Activated CD4-positive, alpha-beta T cell treated with anti-CD3 and anti-CD28 coated beads, Interleukin-2, amount 50 U/mL, for 24 hours (primary cell): ENCODE measurements at places on chromosomes 7 and 10.

- no peak for DNase-seq
These were observed 64.8 kb upstream of the AHR start for GRCh38 chr7:17233603-17234002.

DNA sequence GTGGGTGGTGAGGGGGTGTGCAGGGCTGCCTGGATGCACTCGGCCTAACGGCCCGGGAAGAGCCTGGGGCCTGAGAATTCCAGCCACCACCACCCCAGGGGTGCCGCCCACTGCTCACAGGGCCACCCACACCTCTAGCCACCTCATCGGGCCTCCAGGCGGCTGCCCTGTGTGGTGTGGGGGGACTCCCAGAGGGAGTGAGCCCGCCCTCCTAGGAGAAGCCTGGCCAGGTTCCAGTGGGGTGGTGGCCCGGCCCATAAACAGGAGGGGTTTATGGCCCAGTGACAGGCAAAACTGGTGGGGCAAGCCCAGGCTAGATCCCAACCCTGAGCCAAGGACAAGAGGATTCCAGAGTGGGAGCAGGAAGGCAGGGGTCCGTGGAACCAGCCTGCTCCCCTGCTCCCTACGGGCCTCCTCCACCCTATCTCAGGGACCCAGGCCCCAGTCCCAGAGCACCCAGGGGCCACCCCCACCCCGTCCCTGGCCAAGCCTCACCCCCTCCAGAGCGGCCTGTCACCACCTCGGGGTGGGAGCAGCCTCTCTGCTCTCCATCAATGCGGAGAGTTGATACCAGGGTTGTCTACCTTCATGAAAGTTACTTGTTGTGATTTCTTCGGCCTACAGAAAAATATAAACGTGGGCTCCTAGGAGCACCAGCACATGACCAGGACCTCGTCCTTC, 20.2 kb upstream of the PDGFA start:
- DNase-seq, result no peak

- no peak for DNase-seq
These were observed 11.8 kb downstream of the MMRN2 start for GRCh38 chr10:86945361-86946212.

DNA sequence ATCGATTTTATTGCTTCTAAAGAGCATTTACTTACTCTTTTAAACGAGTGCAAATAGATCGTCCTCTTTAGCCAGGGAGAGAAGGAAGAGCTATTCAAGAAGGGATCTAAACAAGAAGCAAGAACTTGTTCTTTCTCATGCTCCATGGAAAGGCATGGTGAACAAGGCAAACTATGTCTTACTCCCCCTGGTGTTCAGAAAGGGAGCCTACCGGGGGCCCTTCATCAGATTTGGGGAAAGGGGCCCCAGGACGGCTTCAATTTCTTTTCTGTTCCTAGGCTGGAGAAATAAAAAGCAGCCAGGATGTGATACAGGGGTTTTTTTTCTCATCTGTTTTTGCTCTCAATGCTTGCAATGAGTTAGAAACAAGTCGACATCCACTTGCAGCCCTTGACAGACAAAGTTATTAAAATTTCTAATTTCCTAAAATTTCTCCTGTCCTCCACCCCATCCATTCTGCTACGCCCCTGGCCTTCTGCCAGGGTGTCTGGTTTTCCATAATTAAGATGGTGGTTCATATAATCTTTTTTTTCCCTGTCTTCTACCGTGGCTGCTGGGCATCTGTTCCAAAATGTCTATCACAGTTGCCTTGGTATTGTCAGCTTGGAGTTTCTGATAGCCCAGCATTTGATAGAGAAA, 214.4 kb downstream of the CREB5 start:
- DNase-seq, result no peak

- DNase-seq, result no peak
These were observed 75.0 kb upstream of the JCAD start for GRCh38 chr10:30134171-30134945.

GRCh38 chr10:2494399-2494798, 572.9 kb upstream of the PFKP start:
- DNase-seq, result no peak

DNA sequence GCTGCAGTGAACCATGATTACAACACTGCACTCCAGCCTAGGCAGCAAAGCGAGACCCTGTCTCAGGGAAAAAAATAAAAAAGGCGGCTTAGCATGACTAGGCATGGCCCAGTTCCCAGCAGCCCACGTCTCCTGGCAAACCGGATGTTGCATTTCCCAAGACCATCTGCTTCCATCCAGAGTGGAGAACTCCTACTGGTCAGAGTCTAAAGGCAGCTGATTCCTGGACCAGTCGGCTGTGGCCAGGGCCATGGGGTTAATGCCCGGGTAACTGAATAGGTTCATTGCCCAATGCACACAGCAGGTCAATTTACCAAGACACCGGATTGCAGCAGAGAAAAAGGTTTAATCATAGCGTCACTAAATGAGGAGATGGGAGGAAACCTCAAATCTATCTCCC, 133.1 kb downstream of the MYL10 start:
- DNase-seq, result no peak

DNA sequence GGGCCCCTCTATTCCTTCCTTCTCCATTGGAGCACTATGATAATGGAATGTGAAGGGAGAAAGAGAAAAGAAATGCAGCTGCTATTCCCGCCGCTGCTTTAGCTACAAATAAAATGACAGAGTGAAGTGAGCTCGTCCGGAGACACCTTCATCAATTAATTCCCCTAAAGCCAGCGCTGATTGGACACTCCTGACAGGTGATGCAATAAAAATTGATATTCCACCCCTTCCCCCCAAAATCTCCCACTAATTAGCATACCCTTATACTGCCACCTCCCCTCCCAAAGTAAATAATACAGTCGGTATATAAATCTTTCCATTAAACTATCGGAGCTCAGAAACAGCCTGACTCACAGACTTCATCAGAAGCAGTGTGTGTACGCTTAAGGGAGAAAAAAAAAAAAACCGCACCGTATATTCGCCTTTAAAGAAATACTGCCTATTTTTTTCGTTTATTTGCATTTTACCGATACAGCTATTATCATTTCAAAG, 7.3 kb downstream of the SKIDA1 start:
- no peak for DNase-seq

- DNase-seq, result no peak
These were observed 676.3 kb upstream of the STEAP1 start for GRCh38 chr7:89477991-89478390.

DNA sequence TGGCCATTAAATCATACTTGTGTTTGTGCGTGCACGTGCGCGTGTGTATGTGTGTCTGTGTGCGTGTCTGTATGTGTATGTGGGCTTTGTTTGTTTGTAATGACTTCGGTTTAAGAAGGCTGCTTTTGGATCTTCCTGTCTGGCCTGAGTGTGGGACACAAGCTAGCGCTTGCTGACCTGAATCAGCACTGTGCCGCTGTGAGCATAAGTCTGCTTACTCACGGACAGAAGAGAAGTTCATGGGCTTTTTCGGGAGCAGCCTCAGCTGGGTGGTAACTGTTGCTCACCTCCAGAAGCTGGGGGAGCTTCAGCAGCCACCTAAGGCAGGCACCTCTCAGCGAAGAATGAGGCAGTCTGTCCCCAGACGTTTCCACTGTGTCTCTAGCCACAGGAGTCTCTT, 56.1 kb upstream of the TRUB1 start:
- no peak for DNase-seq

DNA sequence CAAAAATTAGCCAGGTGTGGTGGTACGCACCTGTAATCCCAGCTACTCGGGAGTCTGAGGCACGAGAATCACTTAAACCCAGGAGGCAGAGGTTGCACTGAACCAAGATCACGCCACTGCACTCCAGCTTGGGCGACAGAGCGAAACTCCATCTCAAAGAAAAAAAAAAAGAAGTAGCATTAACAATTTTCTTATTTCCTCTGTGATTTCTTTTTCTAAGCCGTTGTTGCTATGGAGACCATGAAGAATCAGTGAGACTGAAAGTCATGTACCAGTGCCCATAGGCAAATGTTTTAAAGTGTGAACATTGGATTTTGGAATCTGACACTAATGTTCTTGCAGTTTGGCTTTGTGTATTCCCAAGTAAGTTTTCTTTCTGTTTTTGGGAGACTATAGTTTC, 18.4 kb upstream of the MAP3K8 start:
- DNase-seq, result no peak

DNA sequence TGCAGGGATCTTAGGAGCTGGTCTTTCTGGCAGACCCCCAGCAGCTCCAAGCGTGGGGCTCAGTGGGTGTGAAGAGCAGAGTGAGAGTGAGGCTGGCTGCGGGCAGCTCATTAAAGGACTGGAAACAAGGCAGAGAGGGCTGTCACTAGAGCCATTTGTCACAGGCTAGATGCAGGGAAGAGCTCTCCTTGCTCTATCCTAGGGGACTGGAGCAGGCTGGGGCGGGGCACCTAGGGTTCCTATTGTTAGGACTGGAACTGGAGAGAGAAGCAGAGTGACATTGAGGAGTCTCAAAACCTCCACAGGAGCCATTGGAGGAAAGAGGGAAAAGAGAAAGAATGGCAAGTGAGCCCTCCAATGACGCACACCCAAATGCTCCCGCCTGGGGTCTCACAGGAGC, 772 bp upstream of the DDC start:
- DNase-seq, result no peak

DNA sequence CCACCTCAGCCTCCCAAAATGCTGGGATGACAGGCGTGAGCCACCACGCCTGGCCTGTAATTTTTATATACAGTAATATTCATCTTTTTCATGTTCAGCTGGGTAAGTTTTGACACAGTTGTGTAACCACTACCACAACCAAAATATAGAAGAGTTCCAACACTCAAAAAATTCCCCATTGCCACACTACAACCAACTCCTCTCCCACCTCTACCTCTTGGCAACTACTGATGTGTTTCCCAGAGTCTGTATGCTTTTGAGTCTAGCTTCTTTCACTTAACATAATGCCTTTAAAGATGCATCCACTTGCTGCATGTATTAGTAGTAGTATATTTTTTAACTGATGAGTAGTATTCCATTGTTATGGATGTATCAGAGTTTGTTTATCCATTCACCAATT, 90.7 kb downstream of the SRPK2 start:
- DNase-seq, result no peak

DNA sequence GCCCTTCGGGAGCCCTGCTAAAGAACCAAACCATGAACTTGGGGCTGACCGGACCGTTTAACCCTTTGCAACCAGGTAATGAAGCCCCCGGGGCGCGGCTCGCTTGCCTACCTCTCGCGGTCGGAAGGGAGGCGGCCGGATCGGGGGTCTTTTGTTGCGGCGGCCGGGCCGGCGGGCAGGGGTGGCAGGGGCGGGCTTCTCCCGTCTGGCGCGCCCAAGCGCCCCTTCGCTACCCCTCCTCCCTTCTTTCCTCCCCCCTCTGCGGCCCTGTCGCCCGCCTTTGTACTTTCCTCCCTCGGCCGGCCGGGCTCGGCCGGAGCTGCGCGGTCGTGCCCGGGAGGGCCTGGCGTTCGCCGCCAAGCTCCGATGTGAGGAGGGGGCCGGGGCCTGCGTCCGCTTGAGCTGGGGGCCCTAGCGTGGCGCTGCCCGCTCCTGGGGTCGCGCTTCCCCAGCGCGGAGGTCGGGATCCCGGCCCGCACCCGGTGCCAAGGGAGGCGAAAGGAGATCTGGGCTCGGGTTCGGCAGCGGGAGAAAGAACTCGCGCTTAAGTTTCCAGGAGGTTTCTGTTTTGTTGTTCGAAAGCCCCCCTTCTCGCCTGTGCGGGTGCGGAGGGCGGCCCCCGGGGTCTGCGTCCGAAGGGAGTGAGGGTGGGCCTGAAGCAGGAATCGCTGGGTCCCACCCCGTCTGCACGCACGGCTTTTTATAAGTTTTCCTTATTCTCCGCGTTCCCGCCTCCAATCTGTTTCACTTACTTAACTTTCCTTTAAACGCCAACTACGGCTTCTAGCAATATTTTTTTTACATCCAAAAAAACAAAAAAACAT, 436.8 kb upstream of the GALNT17 start:
- DNase-seq, result no peak

DNA sequence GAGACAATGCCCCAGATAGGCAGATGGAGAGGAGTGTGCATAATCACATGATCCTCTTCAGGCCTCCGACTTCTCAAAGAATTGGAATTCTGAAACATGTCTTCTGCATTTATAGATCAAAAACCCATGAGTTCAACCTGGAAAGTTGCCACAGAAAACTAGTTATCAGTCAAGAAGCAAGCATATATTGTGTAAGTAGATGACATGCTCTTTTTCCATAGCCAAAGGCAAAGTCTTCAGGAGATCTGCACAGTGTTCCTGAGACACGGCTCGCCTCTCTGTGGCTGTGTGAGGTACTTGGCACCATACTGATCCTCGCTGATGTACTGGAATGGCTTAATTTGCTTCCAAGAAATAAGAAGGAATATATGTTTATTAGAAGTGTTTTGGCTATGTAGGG, 213.5 kb upstream of the MKI67 start:
- DNase-seq, result no peak

DNA sequence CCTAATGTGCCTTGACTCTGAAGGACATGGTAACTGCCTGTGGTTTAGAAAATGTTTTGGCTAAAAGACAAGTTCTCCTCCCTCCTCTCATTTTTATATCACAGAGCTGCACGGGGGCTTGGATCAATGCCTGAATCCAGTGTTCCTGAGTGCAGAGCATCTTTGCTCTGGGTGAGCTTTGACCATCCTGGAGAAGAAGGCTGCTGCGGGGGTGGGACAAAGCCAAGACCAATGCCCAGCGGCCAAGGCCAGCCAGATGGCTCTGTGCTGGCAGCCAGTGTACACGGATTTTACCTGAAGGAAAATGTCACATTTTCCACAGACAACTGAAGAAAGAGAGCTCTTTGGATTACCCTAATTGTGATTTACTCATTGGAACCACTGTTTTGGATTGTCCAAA, 102.0 kb upstream of the TARP start:
- no peak for DNase-seq

DNA sequence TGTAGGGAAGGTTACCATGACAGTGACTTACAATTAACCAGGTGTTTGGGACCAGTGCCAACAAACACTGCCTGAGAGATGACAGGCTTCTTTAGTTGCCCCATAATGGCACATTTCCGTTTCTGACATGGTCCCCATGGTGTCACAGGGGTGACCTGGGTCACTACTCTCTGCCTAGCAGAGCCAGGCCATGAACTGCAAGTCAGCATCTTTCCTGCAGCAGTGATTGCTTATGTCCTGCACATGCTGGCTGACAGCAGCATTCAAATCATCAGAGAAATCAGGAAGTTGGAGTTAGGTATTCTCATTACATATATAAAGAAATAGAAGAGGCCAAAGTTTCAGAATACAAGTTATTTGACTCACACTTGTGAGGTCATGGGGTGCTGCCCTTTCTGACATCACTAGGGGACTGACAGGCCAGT, 47.1 kb upstream of the ZNRF2 start:
- DNase-seq, result no peak

GRCh38 chr7:39808796-39809481, 141.1 kb upstream of the CDK13 start:
- no peak for DNase-seq
